ENCODE measurements at places on chromosomes 12 and 14.

GRCh38 chr14:77055306-77055705 lies 26.8 kb upstream of the IRF2BPL start:
- no peak for DNase-seq

GRCh38 chr12:23704992-23705943 lies 244.2 kb downstream of the SOX5 start:
- no peak for DNase-seq

GRCh38 chr12:6195665-6196535 lies 4.3 kb upstream of the CD9 start:
- peak; percentile 84 for DNase-seq

DNA sequence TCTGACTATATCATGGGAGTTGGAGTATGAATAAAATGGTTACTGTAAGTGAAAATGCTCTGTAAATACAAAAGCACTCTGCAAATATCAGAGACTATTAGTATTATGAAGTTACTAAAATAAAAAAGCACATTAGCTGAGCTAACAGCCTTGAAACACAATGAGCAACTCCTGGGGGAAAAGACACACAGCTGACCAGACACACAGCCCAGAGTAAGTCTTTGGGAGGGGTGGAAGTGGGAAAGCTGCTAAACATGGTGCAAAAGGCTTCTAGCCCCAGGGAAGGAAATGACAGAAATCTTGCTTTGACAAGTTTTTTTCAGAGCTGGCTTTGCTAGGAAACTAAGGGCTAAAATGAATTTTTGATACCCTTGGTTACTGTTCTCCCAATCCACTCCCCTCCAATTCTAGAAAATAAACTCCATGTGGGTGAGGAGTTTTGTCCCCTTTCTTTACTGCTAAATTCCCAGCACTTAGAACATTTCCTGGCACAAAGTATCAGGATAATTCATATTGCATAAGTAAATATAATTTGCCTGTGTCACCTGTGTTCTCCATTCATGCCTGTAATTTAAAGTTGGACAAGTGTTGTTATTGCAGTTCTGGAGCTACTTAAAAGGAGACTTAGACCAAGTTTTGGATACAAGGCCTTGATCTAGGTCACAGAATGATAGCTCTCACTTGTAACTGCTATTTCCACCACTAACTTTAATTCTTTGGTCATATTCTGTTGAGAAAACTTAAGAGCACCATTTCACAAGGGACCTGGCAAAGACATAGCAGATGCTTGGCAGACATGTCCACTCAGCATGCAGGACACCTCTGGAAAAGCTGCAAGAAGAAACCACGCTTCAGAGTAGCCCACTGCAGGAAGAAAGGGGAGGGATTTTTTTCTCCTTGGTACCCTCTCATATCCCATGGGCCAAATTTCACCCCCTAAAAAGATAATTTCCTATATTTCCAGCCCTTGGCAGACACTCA lies 19.0 kb upstream of the RAB3IP start:
- DNase-seq: no peak

DNA sequence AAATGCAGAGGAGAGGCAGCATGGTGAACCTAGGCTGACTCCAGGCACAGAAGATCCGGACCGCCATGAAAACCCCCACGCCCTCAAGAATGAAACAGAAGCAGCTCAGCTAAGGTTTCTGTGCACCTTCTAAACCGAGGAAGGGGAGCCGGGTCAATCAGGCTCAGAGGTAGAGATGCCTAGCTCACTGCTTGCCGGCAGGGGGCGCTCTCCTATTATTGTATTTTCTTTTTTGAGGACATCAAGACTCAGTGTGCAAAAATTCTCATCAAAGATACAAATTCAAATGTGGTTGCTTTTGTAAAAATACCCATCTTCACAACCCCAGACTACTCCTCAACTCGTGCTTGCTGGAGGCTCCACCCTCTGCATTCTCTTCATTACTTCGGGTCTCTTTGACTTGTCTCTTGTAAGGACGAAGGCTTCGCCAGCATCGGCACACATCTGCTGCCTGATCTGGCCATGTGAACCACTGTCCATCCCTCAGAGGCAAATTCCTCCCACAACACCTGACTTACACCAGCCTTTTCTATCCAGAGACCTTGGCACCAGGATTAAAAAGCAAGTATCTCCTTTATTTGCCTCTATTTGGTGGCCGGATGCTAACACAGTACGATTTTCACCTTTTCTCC lies 33.4 kb upstream of the RNASE3 start:
- DNase-seq: peak; percentile 45

DNA sequence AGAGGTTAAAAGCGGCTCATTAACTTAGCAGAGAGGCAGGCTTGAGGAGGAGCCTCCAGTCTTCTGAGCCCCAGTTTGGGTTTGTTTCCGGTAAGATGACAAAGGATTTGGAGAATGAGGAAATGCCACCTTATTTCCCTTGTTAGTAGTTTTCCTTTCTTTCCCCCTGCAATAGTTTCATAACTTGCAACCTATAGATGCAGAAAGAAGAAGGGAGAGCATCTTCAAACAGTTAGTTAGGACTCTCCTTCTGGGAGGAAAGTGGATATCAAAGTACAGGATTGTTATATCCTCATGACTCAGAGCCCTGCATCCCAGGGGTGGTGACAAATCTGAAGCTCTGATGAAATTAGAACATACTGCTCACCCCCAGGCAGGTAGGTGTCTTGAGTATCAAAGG lies 180.7 kb upstream of the SLC38A2 start:
- DNase-seq: peak; percentile 78

GRCh38 chr12:64469455-64470142 lies 17.7 kb downstream of the TBK1 start:
- peak; percentile 27 for DNase-seq

DNA sequence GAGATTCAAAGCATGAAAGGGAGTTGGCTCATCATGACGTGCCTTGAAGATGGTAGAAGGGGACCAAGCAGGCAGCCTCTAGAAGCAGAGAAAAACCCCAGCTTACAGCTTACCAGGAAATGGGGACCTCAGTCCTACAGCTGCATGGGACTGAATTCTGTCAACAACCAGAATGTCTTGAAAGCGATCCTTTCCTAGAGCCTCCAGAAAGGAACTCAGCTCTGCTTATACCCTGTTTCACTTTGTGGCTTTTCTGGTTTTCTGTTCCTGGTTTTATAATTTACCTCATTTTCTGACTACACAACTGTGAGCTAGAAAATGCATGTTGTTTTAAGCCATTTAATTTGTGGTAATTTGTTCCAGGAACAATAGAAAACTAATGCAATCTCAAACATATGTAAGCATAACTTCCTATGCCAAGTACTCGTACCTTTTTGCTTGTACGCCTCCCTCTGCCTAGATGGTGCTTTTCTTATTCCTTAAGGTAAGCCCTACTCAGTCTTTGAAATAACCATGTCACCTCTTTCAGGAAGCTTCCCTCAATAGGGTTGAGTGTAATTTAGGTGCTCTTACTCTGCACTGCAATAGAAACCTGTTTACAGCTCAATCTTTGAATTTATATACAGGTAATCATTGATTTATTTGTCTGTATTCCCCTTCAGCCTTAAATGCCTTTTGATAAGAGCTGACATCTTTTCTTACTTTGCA lies 348.8 kb downstream of the TMEM117 start:
- DNase-seq: no peak

DNA sequence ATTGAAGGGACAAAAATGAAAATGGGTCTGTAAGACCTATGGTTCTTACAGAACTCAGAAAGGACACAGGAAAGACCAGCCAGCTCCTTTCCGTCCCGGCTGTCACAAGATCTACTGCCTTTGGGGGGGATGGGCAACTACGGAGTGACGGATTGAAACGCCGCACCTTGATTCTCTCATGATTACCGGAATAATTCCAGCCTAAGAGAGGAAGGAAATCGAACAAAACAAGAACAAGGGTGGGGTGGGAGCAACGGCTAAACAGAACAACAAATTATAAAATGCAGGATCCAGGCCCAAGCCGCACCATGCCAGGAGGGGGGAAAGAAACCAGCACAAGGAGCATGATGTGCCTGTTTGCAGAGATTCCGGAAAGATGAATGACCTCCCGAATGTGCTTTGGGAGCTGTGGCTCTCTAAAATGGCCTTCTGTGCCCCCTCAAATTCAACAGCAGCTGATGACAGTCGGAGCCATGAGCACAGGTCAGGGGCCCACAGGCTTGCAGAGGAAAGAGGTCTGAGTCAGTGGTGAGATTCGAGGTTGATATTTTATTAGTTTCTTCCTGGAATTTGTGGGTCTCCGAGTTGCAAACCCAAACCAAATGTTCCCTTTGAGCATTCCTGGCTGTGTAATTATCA lies 72.1 kb downstream of the SPRING1 start:
- peak; percentile 37 for DNase-seq

DNA sequence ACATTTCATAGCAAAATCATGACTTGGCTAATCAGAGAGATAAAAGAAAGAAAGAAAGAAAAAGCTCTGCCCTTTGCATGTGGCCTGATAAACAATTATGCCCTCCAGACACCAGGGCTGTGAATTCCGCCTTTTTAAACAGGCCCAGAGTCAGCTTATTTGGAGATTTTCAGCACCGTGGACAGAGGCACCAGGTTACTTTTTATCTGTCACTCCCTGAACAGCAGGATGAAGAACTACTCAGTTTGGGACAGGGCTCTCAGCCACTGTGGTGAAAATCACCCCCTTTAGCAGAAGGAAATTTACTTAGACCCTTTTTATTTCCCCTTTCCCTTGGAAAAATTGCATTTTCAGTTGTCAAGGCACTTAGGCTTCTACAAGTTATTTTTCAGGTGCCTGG lies 359.9 kb downstream of the NRXN3 start:
- DNase-seq: peak; percentile 5

DNA sequence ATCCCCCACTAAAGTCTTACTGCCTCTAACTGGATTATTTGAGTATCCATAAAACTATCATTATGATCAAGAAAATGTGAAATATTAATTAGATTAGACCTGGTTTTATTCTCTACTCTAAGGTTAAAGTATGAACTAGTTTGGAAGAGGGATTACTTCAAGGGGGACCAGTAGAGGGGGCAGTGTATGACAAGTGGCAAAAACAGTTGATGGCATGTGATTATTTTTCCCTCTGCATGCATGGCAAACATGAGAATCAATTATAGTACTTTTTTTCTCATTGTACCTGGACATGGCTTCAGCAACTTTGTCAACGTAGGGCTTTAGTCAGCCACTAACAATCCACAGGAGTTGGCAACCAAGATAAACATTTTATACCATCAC lies 145.0 kb upstream of the SLC38A2 start:
- DNase-seq: no peak

DNA sequence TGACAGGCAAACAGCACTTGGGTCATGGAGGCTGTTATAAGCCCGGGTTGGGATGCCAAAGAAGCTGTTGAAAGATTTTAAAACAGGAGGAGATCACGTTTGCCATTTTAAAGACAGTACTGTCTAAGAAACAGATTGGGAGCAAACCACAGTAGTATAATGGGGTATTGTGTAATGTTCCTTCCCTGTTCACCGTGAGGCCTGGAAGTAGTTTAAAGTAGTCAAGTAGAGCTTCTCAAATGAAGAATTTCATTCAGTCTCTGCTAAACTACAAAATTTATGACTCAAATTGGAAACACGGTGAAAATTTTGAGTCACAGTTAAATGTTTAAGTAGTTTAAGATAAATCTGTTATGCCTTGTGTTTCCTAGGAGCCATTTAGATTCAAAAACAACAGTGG lies 35.8 kb downstream of the ATP2A2 start:
- DNase-seq: peak; percentile 92

GRCh38 chr14:96564389-96564788 lies 62.2 kb downstream of the PAPOLA start:
- DNase-seq: no peak

DNA sequence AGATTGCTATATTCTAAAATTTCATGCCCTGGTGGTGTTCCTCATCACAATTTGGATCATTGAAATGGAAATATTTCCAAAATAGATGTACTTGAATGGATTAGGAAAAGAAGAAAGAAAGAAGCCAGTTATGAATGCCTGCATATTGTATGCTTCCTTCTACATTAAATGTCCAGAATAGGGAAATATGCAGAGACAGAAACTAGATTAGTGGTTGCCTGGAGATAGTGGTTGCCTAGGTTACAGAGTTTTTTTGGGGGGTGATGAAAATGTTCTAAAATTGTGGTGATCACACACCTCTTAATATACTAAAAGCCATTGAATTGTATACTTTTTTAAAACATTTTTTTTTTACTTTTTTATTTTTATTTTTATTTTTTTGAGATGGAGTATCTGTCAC lies 18.0 kb downstream of the TUBA1A start:
- DNase-seq: no peak

- no peak for DNase-seq
These were observed 1037.8 kb downstream of the TMEM121 start for GRCh38 chr14:106564058-106564643.

GRCh38 chr14:71289536-71289935 lies 382.3 kb downstream of the PCNX1 start:
- DNase-seq: no peak

- peak; percentile 79 for DNase-seq
These were observed 420.7 kb downstream of the DAD1 start for GRCh38 chr14:22168092-22168955.

DNA sequence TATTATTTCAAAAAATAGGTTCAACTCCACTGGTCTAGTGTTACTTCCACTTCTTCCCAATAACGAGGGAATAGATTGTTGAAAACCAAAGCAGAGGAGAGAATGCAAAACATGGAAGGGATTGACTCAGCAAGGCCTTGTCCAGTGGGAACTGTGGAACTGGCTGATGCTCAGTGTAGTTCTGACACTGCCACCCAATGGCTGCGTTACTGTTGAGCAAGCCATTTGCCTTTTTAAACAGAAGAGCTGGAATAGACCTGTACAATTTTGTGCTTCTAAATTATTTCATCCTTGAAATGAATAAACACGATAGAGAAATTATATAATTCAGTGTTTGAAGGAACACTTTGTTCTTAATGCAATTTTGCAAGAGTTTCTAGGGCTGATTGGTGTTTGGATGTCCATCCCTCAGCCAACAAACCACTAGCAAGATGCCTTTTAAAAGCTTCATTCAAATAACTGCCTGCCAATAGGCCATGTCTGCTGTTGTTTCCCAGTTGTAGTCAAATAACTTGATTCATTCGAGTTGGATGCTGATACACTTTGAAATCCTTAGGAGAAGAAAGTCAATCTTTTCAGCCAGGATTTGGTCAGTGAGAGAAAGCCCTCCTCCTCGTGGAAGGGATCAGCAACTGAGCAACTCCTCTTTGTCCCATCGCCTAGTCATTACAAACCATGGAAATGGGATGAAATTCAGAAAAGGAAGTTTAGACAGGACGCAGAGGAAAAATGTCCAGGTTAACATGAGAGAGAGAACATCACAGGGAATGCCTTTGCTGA lies 7.3 kb upstream of the MGP start:
- DNase-seq: no peak

- no peak for DNase-seq
These were observed 708 bp downstream of the FAR2 start for GRCh38 chr12:29149691-29150281.

DNA sequence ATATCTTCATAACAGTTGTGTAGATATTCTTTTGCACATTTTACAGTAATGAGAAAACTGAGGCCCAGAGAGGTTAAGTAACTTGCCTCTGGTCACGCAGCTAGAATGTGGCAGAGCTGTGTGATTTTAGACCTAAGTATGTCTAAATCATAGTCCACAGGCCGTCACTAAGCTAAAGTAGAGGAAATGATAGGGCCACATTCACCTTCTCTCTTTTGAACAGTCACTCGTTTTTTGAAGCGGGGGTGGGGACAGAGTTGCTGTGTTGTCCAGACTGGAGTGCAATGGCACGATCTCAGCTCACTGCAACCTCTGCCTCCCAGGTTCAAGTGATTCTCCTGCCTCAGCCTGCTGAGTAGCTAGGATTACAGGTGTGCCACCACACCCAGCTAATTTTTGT lies 68.5 kb downstream of the RASSF3 start:
- DNase-seq: no peak

Measured in fibroblast of upper back skin (primary cell).